EH (cell line): ENCODE measurements at places on chromosomes 6 and 20.

DNA sequence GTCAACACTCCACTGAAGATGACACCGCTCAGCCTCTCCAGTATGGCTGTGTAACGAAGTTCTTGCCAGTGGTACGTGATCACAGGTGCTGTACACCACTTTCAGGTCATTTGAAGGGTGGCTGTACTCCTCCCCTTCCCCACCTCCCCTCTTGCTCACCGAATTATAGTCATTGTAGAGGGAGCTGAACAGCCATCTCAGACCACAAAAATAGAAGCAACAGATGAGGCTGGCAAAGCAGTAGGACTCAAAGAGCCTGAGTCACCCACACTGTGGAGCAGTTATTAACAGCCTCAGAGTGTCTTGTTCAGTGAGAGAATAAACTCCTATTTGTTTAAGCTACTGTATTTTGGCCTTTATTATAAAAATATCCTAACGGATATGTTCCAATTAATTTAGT lies 192.5 kb upstream of the MCHR2 start:
- DNase-seq: peak; percentile 67

- peak; percentile 66 for DNase-seq
Measured at GRCh38 chr6:149014631-149015534, 268.1 kb downstream of the UST start.

GRCh38 chr20:55782912-55783253 lies 222.4 kb downstream of the CBLN4 start:
- no peak for DNase-seq

DNA sequence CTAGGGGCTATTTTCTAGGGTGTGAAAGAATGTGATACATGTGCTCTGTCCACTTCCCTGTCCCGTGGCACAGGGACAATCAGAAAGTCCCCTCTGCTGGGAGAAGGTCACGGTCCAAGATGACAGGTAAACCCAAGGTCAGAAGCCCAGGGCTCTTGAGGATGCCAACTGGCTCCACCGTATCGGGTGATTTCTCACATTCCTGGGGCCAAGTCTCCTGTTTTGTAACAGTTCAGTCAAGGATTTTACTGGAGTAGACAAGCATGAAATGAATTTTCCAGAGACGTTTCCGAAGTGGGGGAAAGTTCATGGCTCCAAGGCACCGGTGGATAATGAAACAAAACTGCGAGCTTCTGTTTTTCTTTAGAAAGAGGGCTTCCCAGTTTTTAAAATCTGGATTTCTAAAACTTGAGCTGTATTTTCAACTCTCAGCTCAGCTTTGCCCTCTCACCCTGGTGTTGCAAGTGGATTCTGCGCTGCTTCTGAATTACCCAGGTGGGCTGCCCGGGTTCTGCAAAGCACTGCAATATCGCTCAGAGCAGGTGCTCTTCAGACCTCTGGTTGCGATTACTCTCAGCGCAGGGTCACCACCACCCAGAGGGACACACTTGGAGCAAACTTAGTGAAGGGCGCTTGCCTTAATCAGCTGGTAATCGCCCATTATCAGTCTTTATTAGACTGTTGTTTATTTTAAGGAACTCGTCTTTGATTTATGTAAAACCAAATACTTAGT lies 64.4 kb upstream of the TMEM170B start:
- DNase-seq: peak; percentile 51

DNA sequence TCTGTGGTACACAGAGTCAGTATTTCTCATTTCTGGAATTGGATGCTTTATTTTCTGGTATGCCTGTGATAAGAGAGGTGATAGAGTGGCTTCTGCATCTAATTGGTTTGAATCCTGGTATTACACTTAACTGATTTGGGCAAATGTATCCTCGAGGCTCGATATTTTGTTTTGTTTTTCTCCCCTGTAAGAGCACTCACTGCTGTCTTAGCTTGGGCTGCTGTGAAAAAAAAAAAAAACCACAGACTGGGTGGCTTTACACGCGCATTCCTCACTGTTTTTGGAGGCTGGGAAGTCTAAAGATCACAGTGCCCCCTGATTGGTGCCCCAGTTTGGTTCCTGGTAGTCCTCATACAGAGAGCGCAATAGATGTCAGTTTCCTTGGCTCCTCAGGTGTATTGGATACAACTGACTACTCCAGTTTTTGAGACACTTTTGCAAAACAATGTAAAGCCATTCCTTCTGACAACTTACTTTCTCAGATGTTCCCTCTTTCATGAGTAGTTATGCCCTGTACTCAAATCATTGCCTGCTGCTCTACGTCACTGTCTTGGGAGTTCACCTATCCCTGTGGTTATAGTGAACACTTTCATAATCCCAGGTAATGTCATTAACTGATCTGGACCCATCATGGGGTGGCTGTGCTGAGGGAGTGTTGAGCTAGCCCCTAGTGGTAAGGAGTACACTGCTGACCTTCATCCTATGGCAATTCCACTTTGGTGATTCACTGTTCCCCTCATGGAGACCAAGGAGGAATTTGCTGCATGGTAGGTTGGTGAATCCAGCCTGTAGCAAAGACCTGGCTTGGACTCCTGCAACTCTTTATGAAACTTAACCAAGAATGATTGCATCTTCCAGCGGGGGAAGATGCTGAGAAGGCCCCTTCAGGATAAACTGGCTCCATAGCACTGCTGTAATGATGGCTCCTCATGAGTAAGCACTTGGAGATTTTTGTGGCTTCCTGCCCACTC lies 3.5 kb upstream of the ACAT2 start:
- DNase-seq: peak; percentile 81

- no peak for DNase-seq
Measured at GRCh38 chr20:10347086-10347880, 86.7 kb downstream of the MKKS start.

DNA sequence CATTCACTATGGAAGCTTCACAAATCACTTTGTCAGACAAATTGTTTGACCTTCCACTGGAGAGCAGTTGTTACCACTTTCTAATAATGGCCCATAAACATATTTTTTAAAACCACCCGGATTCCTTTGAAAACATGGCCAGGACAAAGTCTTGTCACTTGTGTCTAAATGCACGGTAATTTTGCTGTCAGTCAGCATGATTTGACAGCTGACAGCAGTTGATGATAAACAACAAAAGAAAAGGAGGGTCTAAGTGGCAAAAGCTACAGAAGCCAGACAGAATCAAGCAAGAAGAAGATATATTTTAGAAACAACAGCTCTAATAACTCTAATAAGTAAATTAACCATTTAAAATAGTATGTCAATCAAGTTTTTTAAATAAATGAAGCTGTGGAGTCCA lies 27.7 kb upstream of the CARMIL1 start:
- no peak for DNase-seq

DNA sequence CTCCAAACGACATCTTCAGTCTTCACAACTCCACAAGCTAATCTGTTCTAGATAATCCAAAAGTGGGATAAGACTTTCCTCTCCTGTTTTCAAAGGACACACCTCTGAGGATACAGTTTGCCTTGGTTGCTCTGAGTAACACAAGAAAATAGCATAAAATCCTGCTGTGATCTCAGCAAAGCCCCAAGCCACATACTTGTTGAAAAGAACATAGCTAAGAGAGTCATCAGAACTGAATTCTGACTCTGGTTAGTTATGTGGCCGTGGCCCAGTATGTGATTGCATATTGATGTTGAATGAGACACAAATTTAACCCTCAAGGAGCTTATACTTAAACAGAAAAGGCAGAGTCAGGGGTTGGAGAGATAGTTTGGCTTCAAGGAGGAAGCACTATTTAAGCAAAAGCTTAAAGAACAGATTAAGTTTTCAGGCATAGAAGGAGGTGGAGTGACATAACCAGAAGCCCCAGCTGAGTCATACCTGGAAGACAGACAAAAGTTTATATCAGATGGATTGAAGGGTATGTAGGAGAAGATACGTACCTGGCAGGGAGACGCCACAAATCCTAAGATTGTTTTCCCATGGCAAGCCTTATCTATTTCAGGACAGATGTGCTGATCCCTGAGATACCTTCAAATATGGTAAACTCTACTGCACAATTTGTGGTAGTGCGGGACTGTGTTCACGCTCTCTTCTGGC lies 41.2 kb downstream of the OPN5 start:
- DNase-seq: no peak

GRCh38 chr20:533526-533925 lies 10.1 kb downstream of the CSNK2A1 start:
- DNase-seq: no peak

DNA sequence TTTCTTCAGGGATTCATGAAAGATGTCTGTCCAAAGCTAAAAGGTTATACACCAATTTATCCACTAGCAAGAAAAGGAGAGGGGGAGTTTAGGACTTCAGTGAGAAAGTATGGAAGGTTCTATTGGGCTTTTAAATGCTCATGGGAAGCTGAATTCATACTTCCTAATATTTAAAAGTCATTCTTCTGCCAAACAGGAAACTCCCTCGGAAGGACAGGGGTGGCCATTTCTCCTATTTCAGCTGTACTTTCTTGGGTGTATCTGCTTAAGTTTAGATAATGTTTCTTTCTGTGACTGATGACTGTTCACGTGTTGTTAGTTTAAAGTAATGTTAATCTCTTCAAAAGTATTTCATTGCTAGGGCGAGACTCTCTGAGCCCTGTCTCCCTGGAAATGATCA lies 80.5 kb upstream of the IFNGR1 start:
- DNase-seq: no peak

GRCh38 chr6:108721286-108721685 lies 126.9 kb upstream of the ARMC2 start:
- DNase-seq: no peak

DNA sequence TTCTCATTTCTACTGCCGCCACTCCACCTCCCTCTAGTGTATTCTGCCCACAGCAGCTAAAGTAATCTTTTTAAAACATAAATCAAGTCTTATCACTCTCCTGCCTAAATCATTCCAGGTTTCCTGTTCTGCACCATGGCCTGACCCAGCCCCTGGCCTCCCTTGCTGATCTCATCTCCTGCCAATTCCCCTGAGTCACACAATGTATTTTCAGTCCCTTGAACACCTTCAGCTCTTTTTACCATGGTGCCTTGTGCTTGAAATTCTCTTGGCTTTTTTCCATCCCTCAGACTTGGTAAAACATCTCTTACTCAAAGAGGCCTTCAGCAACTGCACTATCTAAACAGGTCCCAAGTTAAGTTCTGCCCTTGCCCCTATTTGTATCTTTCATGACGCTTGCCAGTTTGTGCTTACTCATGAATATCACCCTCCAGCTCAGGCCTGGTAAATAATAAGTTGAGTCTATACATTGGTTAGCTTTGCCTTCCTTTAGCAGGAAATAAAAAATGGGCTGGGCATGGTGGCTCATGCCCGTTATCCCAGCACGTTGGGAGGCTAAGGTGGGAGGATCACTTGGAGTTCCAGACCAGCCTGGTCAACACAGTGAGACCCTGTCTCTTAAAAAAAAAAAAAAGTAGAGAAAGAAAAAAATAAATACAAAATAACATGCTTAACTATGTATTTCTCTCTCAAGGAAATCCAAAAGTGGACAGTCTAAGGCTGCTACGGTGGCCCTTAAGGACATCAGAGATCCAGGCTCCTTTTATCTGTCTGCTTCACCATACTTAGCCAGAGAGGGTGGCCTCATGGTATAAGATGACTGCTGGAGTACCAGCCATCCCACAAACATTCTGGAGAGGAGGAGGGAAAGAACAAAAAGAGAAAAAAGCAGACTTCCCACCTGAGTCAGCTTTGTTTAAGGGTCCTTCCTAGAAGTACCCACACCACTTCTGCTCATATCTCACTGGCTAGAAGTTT lies 62.2 kb downstream of the ARFGEF2 start:
- peak; percentile 86 for DNase-seq

DNA sequence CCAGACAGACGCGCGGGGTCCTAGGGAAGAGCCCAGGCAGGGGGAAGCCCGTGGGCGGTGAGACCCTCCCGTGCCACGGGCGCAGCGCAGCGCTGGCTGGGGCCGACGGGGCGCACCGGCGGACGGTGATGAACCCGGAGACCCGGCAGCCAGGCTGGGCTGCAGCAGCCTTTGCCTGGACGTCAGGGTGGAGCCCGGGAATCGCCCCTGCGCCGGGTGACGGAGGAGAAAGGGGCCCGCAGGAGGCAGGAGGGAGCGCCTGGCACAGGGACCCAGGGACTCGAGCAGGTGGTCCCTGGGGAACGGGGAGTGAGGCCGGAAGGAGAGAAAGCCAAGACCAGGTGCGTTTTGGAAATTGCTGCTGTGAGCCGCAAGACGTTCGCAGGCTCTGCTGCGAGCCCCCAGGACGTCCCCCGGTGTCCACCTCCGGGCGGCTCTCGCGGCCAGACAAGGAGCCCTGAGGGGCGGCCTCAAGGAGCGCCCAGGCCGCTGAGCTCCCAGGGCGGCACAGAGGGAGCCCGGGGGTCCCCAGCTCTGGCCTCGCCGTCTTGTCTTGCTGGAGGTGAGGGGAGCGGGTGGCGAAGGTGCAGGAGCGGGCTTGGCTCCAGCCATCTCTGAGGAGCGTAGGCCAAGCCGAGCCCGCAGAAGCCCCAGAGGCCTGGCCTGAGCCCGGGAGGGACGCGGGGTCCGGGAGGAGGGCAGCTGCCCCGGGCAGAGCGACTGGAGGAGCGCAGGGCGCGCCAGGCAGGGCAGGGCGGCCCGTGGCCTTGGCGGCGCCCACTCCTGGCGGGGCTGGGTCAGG lies 191.2 kb upstream of the PDE10A start:
- DNase-seq: no peak

DNA sequence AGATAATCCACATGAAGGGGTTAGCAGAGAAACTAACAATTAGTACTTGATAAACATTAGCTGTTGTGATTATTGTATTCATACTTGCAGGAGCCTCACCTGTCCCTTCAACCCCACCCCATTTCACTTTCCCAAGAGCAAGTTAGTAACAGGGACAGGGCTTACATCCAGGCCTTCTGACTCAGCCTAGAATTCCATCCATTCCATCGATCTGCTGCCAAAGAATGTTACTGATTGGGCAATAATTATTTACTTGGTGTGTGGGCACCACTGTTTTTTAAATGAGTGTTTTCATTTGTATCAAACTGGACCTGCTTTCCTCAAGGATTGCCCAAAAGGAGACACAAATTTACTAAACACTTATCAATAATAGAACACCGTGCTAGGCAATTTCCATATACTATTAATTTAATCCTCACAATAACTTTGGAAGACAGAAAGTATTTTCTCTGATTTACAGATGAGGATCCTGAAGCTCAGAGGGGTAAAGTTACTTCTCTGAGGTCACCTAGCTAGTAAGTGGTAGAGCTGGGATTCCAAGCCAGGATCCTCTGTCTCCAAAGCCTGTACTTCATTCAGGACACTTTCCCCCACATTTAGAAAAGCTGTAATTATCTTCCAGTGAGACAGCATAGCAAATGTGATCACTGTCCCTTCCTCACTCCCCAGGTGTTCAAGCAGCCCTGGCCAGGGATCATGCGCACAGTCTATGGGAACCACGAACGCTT lies 32.8 kb downstream of the GSS start:
- DNase-seq: peak; percentile 86

DNA sequence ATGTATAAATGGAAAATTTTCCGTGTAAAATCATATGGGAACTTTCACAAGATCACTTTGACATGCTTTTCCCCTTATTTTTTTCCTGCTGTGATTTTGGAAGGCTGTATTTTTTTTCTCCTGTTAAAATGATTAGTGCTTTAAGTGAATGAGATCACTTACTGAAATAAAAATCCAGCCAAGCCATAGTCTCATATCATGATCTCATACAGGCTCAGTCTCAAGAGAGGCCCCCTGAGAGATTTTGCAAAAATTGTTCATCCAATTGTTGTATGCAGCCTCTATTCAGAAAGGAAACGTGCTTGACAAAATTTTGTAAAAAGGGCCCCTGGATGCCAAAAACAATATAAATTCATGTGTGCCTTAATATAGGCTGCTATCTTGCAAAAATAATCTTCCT lies 528.2 kb downstream of the HDGFL1 start:
- no peak for DNase-seq
